ENCODE measurements at places on chromosomes 16 and 17. TPM values are rescaled to one million over a fixed set of nuclear protein-coding genes. Genes with fewer than 3 reads are reported as not detected.

The ZNF385C gene
- 7.5 TPM for total RNA-seq

The BCL7C gene
- total RNA-seq: 18.3 TPM

The HSPB9 gene
- total RNA-seq: 0.12 TPM

The IL32 gene
- total RNA-seq: 1.4 TPM

The SPECC1 gene
- 90.0 TPM for total RNA-seq

The MLYCD gene
- 2.5 TPM for total RNA-seq

The POLDIP2 gene
- 44.6 TPM for total RNA-seq

The KCNG4 gene
- not detected for total RNA-seq

The KRT36 gene
- not detected for total RNA-seq

The SLC12A3 gene
- not detected for total RNA-seq

The SLC4A1 gene
- total RNA-seq: not detected

DNA sequence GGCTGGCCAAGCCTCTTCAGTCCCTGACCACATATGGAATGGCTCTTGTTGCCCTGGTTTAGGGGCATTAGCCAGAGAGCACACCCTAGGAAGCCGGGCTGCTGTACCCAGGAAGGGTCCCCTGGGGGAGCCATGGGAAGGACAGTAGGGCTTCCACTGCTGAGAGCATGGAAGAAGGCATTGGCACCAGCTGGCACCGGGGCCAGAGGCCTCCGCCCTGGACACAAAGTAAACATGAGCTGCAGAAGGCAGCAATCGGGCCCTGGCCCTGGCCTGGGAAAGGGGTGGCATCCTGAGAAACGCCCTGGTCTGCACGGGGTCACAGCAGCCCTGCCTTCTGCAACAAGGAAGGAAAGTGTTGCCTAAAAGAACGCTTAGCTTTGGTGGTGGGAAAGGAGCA lies 49.4 kb downstream of the VAC14 start:
- DNase-seq: no peak

DNA sequence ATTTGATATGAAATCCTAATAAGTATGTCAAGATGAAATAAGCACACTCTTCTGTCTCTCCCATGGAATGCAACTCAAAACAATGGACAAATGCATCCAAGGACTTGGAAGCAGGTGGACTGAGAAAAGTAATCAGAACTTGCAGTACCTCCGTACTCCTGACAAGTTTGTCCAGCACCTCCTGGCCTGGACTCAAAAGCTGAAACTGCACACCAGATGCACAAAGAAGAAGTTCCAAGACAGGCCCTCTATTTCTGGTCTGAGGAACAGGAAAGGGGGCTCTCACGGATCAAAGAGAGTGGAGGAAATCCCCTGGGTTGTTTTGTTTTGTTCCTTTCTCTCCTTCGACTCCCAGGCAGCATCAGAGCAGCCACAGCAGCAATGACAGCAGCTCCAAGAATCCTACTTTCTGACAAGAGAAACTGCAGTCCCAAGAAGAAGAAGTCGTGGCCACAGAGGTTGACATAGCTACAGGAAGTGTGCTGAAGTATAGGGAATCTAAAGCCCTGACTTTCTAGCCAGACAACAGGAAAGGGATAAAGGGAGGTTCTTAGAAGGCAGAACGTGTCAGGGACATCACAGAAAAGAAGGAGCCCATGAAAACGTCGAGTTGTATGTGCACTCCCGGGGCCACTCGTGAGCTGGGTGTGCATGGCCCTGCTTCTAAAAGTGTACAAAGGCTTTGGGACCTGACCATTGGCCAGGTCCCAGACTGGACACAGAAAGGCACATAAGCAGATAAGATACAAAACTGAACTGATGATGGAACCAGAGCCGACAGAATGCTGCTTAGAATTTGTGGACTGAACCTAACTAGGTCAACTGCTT lies 29.3 kb downstream of the AKAP10 start:
- DNase-seq: peak; percentile 14

GRCh38 chr17:75683583-75683982 lies 16.4 kb downstream of the SAP30BP start:
- DNase-seq: no peak

DNA sequence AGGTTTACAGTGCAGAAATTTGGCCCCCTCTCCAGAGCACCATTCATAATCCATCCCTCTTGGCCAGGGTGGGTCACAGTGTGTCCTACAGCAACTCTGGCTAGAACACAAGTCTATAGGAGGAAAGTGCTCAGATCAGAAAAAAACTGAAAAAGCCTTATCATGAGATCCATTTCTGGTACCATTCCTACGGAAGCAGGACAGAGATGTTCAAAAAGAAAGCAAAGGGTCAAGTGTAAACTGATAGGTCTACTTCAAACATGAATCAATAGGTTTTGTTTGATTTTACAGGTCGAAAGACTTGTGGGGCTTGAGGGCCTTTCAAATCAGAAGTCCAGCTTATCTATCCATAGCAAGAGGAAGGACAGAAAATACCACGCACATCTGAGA lies 326.4 kb downstream of the SOX9 start:
- no peak for DNase-seq

DNA sequence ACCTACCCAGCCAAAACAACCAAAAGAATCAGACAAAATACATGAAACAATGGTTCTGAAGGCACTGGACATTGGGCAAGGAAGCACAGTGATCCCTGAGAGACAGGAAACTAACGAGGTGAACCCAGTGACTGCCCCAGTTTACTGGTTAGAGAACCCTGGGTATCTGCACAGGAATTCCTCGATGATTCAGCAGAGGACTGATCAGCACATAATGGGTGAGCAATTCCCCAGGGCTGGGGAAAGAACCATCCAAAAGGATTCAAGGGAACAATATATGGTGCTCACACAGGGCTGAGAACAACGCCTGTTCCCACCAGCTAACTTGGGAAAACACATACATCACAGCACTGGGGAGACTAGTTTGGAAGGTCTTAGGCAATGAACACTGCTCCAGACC lies 167.2 kb downstream of the PARN start:
- no peak for DNase-seq

GRCh38 chr17:13393841-13394710 lies 207.7 kb downstream of the HS3ST3A1 start:
- DNase-seq: no peak

DNA sequence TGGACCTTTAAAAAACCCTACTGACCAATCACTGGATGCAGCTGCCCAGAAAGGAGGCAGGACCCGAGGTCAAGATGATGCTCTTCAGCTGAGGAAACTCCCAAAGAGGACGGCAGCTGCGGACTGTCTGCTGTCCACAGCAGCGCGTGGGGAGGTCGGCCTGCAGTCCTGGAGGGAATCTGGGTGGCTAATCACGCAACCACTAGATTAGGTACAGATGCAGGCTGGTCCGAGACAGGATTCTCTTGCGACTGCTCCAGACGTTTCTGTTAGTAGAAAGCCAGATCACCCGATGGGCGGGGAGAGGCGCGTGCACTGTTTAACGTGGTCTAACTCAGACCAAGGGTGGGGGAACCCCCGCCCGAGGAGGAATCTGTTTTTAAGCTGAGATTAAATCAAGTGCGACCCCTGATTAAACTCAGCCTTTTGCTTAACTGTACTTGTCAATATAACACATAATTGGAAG lies 8.8 kb downstream of the CTRB2 start:
- no peak for DNase-seq

DNA sequence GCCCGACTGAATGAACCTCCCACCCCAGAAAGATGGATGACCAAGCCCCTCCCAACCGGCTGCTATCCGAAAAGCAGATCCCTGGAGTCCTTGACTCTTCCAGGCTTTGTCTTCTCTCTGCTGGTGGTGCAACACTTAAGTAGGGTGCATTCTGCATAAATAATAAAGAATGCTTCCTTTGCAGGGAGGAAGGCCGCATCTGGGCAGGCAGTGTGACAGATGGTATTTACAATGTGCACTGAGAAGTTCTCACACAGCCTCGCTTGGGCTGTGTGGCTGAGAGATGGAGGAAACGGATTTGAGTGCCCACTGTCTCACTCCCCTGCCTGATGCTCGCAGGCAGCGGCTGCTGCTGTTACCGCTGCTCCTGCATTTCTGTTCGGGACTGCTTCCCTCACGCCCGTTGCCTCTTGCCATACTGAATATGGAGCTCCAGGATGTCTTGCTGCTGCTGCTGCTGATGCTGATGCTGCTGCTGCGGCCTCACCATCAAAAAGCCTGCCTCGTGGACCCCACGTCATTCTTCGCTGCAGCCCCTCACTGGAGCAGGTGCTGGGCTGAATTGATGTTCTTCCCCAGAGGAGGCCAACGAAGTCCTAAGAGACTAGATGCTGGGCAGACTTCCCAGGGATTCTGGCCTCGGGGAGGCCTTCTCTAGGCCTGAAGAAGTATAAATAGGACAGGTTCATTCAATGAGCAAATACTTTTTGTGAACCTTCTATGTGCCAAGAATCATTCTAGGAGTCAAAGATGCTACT lies 7.1 kb upstream of the RHBDL3 start:
- peak; percentile 37 for DNase-seq

- DNase-seq: no peak
Observed at GRCh38 chr17:1769822-1770477, 8.1 kb downstream of the SERPINF1 start.

DNA sequence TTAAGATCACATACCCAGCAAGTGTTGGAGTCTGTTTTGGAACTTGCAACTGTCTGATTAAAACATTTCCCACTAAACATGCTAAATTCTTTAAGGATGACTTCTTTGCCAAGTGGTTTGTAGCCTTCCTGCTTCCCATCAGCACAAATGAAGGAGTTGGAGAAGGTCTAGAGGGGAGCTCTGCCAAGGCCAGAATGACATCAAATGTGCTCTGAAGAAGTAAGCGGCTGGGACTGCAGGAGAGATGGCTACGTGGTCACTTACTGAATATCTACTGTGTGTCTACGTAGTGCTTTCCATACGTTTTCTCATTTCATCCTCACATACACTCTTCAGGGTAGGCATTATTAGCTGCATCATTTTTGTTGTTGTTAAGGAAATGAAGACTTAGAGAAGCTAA lies 135.7 kb upstream of the NLRP1 start:
- no peak for DNase-seq

DNA sequence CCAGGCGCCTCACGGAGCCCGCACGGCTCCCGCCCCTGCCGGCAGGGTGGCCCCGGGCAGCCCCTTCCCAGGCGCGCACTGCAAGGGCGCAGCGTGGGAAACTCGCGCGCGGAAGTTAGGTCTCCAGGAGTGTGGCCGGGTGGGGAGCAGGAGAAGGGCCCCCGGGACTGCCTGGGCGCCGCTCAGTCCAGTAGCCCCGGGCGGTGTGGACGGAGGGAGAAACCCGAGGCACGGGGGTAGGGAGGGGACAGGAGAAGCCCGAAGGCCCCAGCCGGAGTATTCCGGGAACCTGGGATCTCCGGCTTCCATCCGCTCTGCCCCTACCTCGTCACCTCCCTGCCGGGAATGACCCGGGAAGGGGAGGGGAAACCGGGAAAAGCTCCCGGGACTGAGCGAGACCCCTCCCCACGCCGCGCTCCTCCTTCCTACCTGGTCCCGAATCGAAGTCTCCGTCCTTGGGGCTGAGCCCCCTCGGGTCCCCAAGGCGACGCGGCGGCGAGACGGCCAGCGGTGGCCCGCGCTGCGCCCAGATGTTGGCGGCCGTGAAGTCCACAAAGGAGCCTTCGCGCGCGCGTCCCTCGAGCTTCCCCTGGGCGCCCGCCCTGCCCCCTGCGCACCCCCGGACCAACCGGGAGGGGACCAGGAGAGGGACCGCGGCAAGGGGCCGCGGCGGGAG lies 418 bp downstream of the SOCS3 start:
- peak; percentile 66 for DNase-seq

DNA sequence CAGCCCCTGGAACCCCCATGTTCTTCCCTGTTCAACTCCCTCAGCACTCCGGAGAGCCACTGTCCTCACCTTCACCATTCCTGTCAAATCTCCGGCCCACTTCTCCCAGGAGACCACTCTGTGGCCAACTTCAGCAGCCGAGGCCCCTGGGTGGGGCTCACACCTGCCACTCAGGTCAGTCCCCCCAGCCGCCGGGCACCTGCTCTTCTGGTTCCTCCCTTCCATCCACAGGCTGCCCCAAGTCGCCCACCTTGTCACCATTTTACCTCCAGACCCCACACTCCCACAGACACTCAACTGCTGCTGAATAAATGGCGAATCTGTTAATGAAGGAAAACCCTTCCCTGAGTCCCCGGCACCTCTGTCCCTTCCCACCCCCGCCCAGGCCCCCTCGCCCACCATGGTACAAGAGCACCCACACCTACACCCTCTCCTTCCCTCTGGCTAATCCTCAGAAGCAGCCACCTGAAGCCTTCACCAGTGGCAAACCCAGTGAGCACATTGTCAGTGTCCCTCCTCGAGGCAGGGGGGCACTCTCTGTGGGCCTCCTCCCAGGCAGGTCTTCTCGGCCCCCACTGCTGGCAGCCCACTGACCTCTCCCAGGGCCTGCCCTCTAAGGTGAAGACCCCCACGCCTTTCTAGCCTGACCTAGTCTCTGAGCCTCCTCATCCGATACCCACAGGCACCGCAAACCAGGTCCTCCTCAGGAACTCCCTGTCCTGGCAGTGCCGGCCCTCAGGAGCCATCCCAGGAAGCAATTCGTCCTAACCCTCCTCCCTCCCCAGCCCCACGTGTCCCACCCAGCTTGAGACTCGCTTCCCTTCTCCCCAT lies 8.2 kb downstream of the CANT1 start:
- no peak for DNase-seq

GRCh38 chr17:43766413-43767052 lies 7.9 kb upstream of the SOST start:
- DNase-seq: peak; percentile 83

- no peak for DNase-seq
Observed at GRCh38 chr17:70653850-70654249, 484.5 kb downstream of the KCNJ2 start.

GRCh38 chr16:28029387-28030002 lies 34.0 kb downstream of the GSG1L start:
- no peak for DNase-seq

DNA sequence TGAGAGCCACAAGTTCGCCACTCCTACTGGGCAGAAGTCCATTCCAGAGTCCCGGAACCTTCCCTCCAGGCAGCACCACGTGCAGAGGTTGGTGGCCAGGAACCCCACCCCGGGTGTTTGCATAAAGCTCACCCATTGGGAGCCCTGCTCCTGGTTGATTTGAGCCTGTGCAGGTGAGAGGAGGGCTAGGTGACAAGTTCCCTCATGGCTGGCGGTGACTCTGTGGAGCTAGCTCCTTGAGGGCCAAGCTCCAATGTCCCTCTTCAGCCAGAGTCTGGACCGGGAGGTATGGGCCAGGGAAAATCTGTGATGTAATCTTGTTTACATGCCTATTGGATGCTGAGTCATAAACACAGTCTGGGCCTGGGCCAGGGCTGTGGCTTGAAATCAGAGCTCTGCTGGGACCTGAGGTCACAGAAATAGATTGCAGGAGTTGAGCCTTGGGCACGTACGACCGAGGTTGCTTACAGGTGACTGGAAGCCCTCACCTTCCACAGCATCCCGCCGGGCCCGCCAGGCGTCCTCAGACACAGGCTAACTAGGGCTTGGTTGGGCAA lies 118.9 kb downstream of the AATF start:
- no peak for DNase-seq

All from neural progenitor cell (in vitro differentiated cells).